ENCODE measurements at places on chromosomes 5 and 9. TPM values are rescaled to one million over a fixed set of nuclear protein-coding genes. Genes with fewer than 3 reads are reported as not detected.
A peak's percentile ranks its signal among the peaks of the same experiment; 100 is the strongest.

Gene NR4A3
- total RNA-seq = 9.1 TPM

Gene CLPTM1L
- 96.6 TPM for total RNA-seq

Gene PDE6A
- 0.03 TPM for total RNA-seq

Gene C8G
- total RNA-seq = 1.9 TPM

Gene GCNT4
- total RNA-seq = 2.0 TPM

DNA sequence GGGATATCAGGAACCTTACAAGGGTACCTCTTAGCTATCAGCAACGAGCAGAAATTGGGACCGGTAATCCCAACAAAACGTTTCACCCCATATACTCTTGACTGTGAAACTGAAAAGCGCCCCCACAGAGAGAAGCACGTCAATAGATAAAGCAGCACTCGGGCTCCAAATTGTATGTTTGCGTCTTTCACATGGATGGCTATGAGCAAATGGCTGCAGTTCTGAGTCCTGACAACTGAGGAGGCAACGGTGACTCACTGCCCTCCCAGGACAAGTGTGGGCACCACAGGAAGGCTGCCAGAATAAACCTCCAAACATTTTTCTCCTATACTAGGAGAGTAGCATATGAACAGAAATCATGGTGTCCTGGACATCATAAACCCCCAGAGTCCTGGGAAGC, 36.6 kb downstream of the SEMA4D start:
- DNase-seq = no peak

- DNase-seq = no peak
These were observed 78.1 kb downstream of the GPR21 start for GRCh38 chr9:123111427-123112014.

DNA sequence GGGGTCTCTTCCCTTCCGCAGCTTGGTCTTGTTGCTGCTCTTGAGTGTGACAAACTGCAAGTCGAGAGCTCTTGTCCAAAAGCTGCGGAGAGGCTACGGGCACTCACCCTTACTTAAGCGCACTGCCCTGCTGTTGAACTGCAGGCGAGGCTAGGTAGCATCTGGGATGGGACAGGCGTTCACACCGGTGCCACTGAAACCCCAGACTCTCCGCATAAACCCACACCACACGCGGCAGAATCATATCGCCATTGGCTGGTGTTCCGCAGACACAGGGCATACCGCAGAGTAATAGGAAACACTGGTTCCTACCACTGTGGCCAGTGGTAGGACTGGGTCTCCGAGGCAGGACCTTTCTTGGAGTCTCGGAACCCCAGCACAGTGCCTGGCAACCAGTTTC, 2.2 kb upstream of the NPR3 start:
- DNase-seq = peak; percentile 53

DNA sequence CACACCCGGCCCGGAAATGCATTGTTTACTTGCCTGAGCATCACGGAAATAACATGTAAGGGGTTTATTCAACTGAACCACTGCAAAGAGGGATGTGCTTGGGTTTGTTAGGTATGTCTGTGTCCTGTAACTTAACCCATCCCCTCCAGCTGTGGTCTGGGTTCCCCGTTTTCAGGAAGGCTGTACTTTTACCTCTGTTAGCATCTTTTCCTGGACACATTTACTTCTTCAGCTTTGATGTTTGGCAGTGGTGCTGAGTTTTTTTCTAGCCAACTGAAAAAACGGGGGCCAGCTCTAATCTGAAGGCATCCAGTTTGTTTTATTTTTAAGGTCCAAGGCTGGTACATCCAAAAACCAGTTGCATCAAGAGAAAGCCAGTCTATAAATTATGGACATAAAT, 561.8 kb downstream of the BNC2 start:
- DNase-seq = no peak

DNA sequence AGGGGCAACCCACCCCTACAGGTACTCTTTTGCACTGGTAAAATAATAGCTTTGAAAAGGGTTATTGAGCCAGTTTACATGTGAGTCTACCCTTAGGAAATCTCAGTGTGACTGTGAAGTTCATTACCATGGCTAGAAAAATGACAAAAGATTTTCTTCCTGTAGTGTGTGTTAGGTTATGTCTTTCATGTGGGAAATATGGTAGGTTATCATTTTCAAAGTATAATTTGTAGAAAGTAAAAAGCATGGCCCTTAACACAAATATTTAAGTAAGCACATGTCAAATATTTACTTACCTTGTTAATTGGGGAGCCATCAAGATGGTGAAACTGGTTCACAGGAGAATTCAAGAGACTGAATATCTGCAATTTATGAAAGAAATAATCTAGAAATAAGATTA, 37.3 kb upstream of the PLPP1 start:
- no peak for DNase-seq

GRCh38 chr5:112548246-112548881, 129.3 kb upstream of the EPB41L4A start:
- no peak for DNase-seq

DNA sequence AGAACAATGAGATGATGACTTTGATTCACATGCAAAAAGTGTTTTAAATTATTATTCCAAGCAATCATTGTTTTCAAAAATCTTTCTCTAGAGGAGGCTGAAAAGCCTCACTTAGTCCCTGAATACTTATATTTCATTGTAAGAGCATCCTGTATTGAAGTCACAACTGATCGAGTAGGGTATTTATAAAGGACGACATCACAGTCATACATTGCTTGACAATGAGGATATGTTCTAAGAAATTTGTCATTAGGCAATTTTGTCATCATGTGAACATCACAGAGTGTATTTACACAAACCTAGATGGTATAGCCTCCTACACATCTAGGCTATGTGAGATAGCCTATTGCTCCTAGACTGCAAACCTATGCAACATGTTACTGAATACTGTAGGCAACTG, 510.4 kb upstream of the RGMB start:
- no peak for DNase-seq

- no peak for DNase-seq
These were observed 26.1 kb upstream of the MACIR start for GRCh38 chr5:103232393-103232999.

GRCh38 chr9:113210815-113211214, 10.3 kb downstream of the FKBP15 start:
- DNase-seq = no peak

All from kidney (tissue), 22 donors.